ENCODE measurements at places on chromosomes 7 and 10. TPM values are rescaled to one million over a fixed set of nuclear protein-coding genes. Genes with fewer than 3 reads are reported as not detected.

DNA sequence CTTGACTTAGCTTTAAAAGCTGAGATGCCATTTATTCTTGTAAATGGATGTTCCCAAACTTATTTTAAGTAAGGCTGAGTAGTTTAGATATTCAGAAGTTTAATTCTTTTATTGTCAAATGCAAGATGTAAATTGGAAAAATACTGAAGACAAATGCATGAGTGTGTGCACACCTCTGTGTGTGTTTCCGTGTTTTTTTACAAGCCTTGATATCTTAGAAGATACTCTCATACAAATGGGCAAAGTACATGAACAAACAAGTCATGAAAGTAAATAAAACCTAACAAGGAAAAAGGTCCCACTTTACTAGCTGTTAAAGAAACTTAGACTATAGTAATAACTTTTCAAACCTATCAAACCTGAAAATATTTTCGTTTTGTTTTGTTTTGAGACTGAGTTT lies 29.0 kb downstream of the ACSL5 start:
- DNase-seq, result no peak

The HOXA3 gene
- not detected for total RNA-seq

GRCh38 chr7:26334166-26334859 lies 42.7 kb downstream of the SNX10 start:
- DNase-seq, result peak; percentile 42

The EPC1 gene
- 120 TPM for total RNA-seq

DNA sequence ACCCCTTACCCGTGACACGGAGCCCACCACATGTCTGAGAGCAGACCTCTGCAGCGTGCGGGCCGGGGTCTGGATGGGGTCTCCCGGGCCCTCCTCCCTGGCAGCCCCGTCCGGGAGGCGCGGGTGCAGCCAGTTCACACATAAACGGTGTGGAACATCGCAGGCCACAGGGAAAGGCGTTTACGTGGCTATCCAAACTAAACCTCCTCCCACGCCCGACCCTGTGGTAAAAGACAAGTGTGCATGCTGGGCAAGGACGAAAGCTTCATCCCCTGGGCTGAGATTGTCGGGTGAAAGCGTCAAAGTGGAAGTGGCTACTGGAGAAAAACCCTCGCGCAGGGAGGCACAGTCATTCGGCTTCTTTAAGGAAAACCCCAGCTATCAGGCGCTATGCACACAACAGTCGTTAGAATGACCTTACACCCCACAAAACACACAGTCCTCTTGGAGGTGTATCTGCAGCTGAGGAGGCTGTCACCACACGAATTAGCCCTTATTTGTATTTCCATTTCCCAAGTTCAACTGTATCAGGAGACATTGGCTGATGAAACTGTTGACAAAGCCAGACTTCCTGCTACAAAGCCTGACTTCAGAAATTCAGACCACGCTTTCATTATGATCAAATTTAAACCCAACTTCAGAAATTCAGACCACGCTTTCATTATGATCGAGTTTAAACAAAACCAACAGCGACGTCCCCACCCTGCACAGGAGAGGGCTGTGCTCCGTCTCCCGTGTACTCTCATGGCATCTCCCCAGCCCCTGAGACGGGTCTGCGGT lies 15.3 kb downstream of the GPER1 start:
- DNase-seq, result peak; percentile 51

Data from B cell (primary cell).